ENCODE measurements at places on chromosomes 5 and 9.

- no peak for DNase-seq
These were observed 316.3 kb downstream of the GABRB2 start for GRCh38 chr5:161230221-161230620.

GRCh38 chr9:108535526-108535925 is 320.3 kb downstream of the ACTL7B start:
- DNase-seq = no peak

DNA sequence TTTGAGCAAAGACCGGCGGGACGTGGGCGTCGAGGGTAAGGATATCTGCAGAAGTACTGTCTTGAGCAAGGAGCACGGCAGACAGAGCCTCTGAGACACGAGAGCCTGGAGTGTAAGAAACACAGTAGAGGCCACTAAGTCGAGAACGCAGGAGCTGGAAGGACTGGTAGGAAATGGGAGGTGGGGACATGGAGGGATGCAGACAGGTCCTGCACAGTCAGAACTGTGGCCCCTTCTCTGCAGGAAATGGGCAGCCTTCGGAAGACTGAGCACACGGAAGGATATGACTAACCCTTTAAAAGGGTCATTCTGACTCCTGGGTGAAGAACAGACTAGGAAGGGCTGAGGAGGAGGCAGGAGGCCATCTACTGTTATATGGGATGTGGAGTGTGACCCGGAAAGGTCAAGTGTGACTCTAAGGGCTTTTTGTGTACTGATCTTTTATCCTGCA is 1.4 kb upstream of the CAMSAP1 start:
- no peak for DNase-seq

DNA sequence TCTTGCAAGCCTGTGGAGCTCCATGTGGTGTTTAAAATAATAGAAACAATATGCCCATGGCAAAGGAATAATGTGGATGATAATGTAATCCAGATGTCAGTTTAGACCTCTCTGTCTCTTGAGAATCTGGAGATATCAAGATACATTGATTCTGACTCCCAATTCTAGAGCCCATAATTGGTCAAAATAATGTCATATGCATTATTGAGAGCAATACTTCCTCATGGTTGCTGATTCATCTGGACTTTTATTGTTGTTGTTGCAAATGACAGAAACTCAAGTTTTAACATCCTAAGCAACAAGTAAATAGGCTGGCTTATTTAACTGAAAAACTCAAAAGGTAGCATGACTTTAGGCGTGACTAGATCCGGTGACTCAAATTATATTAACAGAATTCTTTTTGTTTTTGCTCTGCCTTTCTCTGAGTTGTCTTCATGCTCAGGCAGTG is 152.1 kb downstream of the PCSK1 start:
- DNase-seq = no peak

Measured in left ventricle myocardium inferior (tissue), 1 donor.